ENCODE measurements at places on chromosomes 3 and 15.

DNA sequence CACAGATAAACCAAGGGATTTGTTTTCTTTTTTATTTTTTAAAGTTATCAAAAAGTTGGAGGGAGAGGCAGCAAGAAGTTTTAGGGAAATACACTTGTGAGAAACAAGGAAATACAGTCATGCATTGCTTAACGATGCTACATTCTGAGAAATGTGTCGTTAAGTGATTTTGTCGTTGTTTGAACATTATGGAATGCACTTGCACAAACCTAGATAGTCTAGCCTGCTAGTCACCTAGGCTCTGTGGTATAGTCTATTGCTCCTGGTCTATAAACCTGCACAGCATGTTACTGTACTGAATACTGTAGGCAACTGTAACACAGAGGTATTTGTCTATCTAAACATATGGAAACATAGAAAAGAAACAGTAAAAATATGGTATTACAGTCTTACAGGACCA, 2.0 kb upstream of the NFKBIZ start:
- no peak for DNase-seq

- no peak for DNase-seq
Measured at GRCh38 chr3:53320697-53321096, 26.6 kb downstream of the DCP1A start.

- DNase-seq: no peak
Measured at GRCh38 chr15:80977627-80978036, 12.0 kb downstream of the MESD start.

- DNase-seq: no peak
Measured at GRCh38 chr3:76700323-76700722, 339.6 kb upstream of the ROBO2 start.

- DNase-seq: no peak
Measured at GRCh38 chr15:55234800-55235104, 38.0 kb upstream of the RSL24D1 start.

Measured in urothelium cell line (cell line).